ENCODE measurements at places on chromosomes 3 and 15.

DNA sequence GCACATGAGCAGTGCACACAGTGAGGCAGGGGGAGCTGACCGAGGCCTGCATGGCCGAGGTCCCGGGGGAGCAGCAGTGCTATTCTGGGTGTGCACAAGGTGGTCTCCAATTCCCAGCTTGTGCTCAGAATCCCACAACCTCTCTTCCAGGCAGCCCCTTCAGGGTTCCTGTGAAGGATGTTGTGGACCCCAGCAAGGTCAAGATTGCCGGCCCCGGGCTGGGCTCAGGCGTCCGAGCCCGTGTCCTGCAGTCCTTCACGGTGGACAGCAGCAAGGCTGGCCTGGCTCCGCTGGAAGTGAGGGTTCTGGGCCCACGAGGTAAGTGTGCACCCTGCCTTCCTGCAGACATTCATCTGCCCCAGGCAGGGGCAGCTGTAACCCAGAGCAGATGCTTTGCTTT, 80.2 kb downstream of the DNASE1L3 start:
- DNase-seq: no peak

DNA sequence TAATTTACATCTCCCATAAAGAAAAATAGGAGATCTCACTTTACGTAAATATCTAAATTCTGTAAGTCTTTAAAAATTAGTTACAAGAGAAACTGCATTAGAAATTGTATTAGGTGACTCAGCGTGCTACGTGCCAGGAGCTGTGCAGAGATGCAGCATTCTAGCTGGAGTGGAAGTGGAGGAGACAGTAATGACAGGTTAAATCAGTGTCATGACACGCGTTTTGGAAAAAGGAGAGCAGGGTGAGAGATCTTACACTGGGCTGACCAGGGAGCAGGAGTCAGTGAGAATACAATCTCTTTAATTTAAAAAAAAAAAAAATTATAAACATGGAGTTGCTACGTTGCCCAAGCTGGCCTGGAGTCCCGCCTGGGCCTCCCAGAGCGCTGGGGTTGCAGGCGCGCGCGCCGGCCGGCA, 635 bp downstream of the TUBGCP5 start:
- no peak for DNase-seq

DNA sequence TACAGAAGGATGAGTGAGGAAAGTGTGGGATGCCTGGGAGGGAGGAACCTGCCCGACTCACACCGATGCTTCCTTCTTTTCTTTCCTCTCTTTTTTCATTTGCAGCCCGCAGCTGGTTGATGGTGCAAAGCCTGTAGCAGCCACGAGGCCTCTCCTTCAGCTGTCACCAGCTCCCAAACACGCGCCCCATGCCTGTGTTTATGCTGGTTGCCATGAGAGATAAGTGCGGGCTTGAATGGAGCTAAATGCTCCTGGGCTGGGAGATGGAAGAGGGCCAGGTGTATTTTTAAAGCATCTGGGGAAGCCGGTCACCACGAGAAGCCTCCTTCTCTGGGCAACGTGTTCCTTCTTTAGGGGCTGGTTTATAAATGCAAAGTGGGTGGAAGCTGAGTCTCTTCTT, 9.3 kb downstream of the COLQ start:
- no peak for DNase-seq

- DNase-seq: no peak
These were observed 30.6 kb downstream of the CRTC3 start for GRCh38 chr15:90560229-90560776.

DNA sequence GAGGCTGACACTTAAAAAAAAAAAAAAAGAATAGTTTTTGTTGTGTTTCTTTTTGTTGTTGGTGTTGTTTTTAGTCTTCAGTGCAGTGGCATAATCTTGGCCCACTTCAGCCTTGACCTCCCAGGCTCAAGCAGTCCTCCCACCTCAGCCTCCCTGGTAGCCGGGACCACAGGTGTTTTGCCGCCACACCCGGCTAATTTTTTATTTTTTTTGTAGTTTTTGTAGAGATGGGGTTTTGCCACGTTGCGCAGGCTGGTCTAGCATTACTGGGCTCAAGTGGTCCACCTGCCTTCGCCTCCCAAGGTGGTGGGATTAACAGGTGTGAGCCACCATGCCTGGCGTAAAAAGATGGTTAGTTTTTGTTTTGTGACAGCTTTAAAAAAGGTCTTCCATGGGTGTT, 30.1 kb downstream of the IGF1R start:
- no peak for DNase-seq

DNA sequence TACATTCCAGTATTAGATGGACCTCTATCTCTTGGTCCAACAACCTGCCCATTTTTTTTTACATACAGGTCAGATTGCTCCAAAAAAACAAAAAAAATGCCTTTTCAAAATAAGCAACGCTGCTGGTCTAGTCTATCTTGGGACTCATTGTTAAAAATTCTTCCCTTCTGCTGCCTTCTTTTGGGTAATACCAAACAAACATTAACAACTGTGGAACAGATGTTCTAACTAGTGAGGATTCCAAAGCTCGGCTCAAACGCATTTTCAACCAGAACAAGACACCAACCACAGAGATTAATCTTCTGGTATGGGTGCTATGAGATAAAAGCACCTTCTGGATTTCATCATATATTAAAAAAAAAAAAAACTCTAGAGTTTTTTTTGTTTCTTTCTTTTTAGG, 24.7 kb downstream of the ARHGAP31 start:
- DNase-seq: no peak

DNA sequence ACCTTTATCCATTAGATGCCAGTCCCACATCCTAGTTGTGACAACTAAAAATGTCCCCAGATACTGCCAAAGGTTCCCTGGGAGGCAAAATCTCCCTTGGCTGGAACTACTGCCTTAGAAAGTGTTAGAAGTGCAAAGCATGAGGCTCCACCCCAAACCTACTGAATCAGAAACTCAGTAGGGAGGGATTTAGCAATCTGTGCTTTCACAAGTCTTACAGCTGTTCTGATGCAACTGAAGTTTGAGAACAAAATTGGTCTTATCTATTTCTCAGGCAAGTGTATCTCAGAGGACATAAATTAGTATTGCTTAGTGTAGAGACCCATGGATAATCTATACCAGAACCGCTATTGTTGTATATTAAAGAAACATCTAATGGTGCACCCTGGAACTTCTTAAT, 70.2 kb downstream of the CLDN1 start:
- DNase-seq: no peak

GRCh38 chr3:23435318-23435717, 232.2 kb downstream of the UBE2E2 start:
- DNase-seq: no peak

DNA sequence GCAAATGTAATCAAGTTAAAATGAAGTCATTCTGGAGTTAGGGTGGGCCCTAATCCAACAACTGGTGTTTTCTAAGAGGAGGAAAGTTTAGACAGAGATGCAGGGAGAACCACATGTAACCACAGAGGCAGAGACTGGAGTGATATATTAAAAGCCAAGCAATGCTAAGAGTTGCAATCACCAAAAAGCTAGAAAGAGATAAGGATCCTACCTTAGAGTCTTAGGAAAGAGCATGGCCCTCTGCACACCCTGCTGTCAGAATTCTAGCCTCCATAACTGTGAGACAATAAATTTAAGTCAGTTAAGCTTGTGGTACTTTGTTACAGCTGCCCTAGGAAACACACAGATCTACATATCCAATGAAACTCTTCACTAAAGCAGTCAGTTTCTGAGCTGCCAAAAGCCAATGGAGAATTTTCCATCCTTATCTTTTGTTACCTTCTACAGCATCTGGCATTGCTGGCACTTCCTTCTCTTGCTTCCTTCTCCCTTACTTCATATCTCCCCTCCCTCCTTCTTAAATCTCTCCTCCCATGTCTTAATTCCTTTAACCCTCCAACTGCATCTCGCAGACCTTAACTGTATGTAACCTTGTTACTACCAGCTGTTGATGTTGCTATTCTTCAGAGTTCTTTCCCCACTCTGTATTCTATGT, 11.2 kb downstream of the DCBLD2 start:
- DNase-seq: no peak

DNA sequence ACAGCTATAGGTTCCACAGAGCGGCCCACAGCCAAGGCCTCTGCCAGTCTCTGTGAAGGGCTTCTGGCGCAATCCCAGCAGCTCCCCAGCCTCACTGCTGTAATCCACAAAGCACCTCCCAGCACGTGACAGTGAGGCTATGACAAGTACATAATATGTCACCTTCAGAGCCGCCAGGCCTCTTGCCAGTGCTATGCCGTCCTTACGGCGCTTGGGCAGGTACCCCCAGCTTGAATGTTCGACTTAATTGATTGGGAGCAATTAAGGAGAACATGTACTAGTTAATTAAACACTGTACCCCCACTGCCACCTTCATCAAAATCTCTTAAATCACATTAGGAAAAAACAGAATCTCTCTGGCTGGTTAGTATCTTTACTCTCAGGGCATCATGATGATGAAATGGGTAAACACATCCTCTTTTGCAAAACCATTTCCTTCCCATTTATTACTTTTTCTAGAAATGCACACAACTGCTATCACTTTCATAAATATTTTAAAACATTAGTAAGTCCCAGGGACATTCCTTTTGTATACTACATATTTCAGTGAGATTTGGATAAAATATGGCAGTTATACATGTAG, 169.9 kb downstream of the XXYLT1 start:
- no peak for DNase-seq

DNA sequence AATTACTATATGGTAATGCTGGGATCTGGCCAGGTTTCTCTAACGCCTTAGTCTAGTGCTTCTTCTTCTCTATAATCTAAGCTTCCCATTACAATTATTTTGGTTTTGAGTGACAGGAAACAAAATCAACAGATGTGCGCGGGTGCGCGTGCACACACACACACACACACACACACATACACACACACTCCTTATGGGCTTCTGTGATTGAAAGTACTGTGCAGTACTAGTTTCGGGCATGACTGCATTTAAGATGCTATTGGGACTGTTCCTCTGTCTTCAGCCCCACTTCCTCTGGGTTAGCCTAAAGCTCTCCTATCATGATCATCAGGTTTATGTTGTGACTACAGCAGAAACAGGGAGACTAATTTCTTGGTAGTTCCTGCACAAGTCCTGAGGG, 32.2 kb downstream of the EPHB1 start:
- no peak for DNase-seq

- DNase-seq: no peak
These were observed 347.3 kb downstream of the CNTN3 start for GRCh38 chr3:74267131-74267530.

DNA sequence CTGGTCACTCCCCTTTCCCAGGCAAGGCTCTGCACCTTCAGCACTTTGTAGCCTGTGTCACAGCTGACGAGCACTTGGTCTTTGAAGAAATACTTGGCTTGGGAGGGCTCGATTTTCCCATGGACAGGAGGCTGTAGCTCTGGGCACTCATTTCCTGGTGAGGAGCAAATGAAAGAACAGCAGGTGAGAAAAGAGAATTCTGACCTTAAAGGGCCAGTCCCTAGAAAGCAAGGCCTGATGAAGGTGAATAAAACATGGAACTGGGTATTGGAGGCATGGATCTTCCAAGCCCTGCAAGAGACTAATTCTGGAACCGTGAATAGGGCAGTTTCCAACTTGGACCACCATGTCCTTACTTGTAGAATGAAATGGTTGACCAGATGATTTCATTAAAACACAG, 39.9 kb downstream of the MASP1 start:
- DNase-seq: no peak

GRCh38 chr3:113606539-113607218, 74.3 kb downstream of the SIDT1 start:
- no peak for DNase-seq

GRCh38 chr15:31285772-31286261, 40.8 kb upstream of the KLF13 start:
- no peak for DNase-seq

DNA sequence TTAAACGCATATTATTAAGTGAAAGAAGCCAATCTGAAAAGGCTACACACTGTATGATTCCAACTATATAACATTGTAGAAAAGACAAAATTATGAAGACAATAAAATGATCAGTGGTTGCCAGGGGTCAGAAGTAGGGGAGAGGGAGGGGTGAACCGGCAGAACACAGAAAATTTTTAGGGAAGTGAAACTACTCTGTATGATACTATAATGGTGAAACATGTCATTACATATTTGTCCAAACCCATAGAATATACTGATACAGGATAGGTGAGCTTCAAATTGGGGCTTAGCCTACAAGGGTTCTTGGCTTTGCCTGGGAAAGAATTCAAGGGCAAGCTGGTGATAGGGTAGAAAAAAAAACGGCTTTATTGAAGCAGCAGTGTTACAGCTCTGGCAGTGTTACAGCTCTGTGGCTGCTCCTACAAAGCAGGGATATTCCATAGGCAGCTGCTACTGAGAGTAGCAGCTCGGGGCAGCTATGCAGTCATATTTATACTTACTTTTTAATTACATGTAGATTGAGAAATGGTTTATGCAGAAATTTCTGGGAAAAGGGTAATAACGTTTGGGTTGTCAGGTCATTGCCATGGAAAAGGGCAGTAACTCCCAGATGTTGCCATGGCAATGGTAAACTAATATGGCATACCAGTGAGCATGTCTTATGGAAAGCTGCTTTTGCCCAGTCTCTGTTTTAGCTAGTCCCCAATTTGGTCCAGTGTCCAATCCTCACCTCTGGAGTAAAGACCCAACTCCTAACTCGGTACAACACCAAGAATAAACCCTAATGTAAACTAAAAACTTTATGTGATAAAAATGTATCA, 125.1 kb upstream of the SLC25A36 start:
- DNase-seq: no peak

GRCh38 chr3:57555738-57556458, at the start of gene PDE12:
TSS of gene PDE12 (plus strand) at chr3:57556274. CDS start at chr3:57556380, 106 bp downstream.
- peak; percentile 60 for DNase-seq

DNA sequence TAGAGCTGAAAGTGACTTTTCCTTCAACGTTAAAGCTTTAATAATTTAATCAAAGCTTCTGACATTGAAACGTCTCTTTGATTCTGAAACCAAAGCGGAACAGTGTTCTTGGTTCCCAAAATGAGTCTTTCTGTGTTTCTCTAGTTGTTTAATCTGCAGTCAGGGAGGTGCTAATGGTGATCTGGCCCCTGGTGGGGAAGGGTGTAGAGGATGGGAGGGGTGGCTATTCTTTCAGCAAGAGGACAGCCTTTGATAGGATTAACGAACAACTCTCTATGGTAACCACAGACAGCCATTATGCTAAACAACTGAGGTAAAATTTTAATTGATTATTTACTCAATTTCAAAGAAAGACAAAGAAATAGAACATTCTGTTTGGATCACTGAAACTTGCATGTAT, 79.9 kb upstream of the CADPS start:
- no peak for DNase-seq

GRCh38 chr15:37125143-37125542, 24.8 kb upstream of the MEIS2 start:
- DNase-seq: no peak
